ENCODE measurements at places on chromosomes 2 and 18.

- no peak for DNase-seq
These were observed 154.8 kb downstream of the MBP start for GRCh38 chr18:76977684-76978232.

DNA sequence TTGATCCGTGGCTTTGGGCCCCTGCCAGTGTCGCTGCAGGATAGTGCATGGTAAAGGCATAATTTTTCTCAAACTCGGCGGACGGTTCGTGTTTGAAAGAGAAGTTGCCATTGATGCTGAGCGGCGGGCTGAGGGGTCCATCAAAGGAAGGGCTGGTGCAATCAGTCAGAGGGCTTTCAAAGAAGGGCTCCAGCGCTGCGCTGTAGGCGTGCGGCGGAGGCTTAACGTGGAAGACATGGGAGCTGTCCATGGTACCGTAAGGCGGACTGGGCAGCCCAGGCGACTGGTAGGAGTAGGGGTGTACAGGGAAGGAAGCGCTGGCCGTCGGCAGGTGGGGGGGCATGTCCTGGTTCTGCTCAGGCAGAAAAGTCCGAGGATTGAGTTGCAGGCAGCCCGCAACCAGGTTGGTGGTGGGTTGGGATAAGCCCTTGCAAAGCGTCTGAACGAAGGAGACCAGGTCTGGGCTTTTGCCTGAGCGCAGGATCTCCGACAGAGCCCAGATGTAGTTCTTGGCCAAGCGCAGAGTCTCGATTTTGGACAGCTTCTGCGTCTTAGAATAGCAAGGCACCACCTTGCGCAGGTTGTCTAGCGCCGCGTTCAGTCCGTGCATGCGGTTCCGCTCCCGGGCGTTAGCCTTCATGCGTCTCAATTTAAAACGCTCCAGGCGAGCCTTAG, 2.3 kb downstream of the NEUROD1 start:
- DNase-seq: peak; percentile 38

- no peak for DNase-seq
These were observed 47.1 kb downstream of the MREG start for GRCh38 chr2:215966274-215966673.

DNA sequence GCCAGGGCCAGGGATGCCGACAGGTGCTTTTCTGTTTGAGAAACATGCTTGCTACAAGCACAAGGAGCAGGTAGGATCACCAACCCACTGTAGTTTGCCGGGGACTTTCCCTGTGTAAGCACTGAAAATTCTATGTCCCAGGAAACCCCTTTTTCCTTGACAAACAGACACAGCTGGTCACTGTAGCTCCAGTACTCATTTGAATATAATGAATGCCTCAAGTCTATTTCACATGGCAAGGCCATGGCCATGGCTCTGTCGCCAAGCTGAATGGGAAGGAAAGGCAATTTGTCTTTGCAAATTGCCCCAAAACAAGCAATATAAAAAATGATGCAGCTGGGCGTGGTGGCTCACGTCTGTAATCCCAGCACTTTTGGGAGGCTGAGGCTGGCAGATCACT, 49.6 kb upstream of the IGFBP2 start:
- DNase-seq: no peak

- DNase-seq: no peak
These were observed 45.4 kb upstream of the PTMA start for GRCh38 chr2:231662811-231663457.

GRCh38 chr2:45664635-45665261, 13.3 kb downstream of the PRKCE start:
- no peak for DNase-seq

DNA sequence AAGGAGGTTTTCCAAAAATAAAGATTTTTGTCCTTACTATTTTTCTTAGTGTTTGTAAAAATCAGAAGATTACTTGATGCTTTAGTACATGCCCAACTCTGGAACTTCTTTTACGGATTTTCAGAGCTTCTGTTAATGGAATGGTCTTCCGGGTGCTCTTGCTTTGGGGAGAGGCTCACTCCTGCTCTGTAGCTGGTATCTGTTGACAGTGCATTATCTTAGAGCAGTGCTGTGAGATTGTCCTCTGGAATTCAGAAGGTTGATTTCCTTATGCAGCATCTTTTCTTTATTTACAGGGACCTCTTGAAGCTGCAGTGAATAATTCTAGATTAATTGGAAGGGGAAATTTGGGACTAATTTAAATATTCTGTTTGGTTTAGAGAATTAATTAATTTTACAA, 4.6 kb downstream of the MAPRE2 start:
- DNase-seq: no peak

DNA sequence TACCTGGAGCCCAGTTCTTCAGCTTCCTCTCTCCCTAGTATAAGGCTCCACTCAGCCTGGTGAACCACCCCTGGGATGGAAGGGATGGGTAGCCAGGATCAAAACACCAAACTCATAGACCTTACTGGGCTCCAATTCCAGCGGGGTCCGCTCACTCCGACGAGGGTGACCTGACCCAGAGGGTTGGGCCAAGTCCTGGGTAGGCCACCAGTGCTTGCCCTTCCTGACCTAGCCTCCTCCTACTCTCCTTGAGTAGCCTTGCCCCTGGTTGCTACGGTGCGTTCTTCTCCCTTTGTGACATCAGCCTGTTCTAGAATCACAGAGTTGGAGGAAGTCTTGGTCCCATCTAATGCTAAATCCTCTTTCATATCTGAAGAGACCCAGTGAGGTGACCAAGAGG, 537 bp upstream of the STAT4 start:
- DNase-seq: peak; percentile 29

- DNase-seq: peak; percentile 89
These were observed 62.1 kb upstream of the REL start for GRCh38 chr2:60819155-60819862.

DNA sequence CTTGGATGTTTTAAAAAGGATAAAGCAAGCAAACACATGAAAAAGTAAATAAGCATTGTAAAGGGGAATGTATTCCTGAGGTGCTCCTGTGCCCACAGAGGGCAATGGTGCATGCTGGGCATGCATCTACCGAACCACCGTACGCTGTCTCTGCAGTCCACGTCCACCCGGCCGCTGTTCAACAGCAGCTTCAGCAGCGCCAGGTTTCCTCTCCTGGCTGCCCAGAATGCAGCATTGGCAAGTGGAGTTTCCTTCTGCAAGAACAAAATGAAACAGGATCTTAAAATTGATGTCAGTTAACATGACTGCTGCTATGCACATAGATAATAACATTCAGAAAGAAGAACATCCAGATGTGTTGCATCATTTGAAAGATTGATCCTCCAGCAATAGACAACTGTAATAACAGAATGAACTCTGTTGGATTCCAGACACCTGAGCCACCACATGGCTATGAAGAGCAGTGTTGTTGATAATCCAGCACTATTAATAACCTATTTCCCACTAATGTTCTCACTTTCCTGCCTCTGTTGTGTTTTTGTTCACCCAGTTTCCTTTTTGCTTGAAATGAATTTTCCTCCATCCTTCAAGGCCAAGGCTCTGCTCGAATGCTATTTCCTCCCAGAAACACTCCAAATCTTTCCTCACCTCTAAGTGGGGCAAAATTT, 13.6 kb downstream of the ANKRD29 start:
- no peak for DNase-seq

DNA sequence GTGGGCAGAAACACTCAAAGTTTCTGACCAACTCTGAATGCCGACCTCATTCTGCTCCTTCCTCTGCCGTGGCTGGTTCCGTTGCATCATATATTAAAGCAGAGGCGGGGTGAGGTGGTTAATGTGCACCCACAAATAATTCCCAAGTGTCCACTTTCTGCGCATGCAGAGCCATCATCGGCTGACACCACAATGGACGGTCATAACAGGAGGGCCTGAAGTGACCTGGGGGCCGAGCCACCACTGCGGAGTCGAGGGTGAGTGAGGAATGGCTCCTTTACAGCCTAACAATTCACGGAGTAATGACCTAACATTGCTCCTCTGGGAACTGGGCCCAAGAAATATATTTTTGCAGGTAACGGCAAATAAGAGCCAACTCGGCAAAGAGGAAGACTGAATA, 32.9 kb upstream of the GLI2 start:
- DNase-seq: no peak

DNA sequence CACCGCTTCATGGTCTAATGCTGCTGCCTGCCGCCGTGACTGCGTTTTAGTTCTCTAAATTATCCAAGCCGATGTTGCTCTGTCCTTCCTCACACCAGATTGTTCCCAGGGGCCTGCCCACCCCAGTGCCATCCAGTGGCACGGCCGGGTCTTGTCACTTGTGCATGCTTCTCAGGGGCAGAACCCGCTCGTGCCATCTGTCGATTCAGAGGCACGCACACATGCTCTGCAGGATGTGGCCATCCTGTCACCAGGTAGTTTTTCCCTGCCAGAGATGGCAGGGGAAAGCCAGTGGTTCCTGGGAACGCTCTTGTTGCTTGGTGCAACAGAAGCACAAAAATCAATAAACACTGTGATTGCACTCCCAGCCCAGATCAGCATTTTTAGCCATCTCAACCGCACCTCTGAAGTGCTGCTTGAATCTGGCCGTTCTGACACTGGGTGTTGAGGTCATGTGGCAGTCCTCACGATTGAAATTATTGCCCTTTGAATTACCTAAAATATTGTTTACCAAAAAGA, 119.6 kb upstream of the BOD1L2 start:
- no peak for DNase-seq

GRCh38 chr2:212135739-212136138, 402.9 kb downstream of the ERBB4 start:
- DNase-seq: no peak

DNA sequence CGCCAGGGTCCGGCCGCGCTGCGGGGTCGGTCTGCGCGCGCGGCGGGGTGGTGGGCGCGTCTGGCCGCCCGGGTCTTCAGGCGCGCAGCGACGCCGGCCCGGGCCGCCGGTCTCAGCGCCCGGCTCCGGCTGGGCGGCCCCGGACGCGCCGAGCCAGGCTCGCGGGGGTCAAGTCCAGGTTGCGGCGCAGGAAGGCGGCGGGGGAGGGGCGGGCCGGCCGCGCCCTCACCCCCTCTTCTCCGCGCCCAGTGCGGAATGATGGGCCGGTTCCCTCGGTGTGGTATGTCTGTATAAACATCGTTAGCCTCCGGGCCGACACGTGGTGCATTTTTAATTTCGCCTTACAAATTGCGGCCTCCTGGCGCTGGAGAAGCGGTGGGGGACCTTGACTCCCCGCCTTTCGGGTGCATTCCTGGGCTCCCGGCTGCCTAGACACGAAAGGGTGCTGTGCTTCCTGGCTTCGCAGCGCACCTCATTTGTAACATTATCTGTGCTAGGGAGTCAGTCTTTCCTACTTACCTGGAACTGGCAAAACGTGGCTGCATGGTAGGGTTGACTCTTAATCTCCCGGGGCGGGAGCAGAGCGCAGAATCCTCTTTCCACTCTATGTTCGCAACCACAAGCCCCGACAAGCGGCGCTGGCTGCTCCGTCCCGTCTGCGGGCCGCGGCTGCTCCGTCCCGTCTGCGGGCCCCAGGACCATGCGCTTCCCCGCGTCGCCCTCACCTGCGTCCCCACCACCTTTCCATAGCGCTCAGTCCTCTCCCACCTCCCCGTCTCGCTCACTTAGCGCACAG, 69.0 kb downstream of the CTAGE1 start:
- no peak for DNase-seq

DNA sequence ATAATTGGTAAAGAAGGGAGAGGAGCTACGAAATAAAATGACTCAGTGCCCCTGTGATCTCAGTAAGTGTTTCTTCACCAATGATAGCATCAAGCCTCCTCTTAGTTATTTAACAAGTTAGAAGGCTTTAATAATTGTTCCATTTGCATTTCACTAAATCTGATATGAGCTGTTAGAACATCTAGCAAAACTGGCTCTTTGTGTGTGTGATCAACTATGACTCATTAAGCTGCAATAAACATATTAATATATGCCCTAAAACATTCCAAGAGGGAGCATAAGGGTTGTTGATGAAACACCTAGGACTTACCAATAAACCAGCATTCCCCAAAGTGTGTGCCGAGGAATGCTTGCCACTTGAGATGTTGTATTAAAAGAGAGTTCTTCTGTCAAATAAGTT, 115.2 kb downstream of the OSBPL6 start:
- no peak for DNase-seq

DNA sequence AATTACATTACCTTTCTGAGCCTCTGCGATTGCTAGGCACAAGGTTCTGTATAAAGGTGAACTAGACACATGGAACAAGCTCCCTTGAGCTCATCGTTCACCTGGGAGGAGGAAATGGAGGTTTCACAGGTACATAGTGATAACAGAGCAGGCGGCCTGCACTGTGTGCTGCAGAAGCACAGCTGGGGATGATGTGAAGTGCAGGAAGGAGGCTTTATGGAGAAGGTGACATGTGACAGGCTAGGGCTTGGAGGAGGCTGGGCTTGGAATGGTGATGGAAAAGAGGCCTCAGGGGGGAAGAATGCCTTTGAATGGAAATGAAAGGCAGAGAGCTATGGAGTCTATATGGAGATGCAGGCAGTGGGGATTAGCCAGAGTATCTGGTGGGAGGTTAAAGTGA, 22.9 kb downstream of the MARCHF4 start:
- no peak for DNase-seq

- DNase-seq: no peak
These were observed 286.2 kb downstream of the TCF4 start for GRCh38 chr18:55301824-55302166.
